ENCODE measurements at places on chromosomes 1 and 21.
A peak's percentile ranks its signal among the peaks of the same experiment; 100 is the strongest.

DNA sequence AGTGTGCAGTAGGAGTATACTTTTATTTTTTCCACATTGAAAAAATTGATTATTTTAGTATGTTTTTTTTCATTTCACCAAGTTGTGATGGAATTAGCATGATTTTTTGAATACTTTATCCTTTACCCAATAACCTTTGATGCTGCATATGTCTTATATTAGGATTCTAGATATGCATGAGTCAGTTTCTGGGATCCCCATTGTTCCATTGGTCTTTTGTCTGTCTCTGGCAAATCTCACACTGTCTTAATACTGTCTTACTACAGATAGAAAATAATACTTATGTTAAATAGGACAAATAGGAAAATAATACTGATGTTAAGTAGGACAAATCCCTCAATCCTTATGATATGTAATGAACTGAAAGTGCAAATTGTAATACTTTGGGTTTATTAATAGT, 54.3 kb upstream of the ASB17 start:
- DNase-seq, result no peak

- no peak for DNase-seq
Measured at GRCh38 chr1:246815693-246816270, 91.6 kb downstream of the SCCPDH start.

GRCh38 chr1:178155481-178156255, 61.8 kb downstream of the RASAL2 start:
- no peak for DNase-seq

DNA sequence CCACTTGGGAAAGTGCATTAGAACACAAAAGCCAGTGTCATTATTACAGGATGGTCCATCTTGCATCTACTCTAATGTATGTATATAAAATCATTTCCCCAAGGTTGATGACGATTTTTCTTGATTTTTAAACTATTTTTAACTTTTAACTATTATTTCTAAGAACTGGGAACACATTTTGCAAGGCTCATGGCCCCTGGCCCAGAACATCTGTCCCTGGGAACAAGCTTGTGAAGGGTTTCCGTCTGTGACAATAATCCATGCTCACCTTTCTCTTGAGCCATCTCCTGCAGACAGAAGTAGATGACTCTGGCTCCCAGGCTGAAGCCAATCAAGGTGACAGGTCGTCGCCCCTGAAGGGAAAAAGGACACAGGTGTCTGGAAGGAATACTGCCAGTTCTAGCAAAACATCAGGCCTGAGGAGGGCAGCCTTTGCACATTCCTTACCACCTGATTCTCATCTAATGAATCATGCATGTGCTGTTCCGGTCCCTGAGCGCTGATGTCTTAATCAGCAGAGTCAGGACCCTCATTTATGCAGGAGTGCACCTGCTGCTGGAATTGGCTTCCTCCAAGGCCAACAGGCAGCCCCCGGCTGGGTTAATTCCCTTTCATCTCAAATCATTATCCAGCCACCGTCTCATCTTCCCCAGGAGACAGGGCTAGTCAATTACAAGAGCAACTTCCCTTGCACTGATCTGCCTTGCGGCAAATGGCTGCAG, 62.5 kb downstream of the TMCO4 start:
- DNase-seq, result no peak

DNA sequence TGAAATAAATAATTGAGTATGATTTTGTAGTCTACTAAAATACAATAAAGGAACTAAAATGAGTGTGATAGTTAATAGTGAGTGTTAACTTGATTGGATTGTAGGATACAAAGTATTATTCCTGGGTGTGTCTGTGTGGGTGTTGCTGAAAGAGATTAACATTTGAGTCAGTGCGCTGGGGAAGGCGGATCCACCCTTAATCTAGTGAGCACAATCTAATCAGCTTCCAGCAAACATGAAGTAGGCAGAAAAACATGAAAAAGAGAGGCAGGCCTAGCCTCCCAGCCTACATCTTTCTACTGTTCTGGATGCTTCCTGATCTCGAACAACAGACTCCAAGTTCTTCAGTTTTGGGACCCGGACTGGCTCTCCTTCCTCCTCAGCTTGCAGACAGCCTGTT, 1716.6 kb downstream of the MRPL39 start:
- no peak for DNase-seq

- DNase-seq, result no peak
Measured at GRCh38 chr1:145988773-145989172, 7.6 kb downstream of the TXNIP start.

GRCh38 chr1:205662135-205662738, 18.1 kb downstream of the SLC45A3 start:
- DNase-seq, result no peak

GRCh38 chr21:36125512-36126207, 9.2 kb upstream of the CBR3 start:
- peak; percentile 78 for DNase-seq

DNA sequence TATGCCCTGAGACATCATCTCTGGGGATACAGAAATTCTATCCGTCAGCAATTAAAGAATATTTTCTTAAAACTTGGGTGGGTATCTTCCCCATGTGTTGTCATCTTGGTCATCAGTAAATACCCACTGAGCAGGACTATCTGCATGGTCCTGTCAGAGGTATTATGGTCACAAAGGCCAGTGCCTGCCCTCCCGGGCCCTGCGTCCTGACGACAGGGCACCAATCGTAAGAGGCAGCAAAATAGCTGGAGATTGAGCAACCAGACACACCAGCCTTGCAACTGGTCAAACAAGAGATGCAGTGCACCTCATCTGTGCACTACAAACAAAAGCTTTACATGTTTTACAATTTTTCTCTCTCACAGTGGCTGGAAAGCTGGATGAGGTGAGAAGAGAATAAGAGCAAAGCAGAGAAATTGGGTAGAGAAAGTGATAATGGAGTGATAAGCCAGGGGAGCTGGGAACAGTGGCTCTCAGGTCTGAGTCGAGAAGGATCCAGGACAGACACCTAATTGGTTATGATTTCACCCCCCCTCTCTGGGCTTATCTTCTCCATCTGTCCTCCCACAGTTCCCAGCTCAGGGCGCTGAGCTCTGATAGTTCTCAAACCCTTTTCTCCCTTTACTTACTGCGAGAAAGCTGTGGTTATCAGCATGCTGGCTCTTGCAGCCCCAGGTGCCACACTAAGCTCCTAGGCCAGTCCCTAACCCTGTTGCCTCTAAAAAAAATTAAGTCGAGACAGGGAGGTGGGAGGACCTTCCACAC, 8.8 kb upstream of the SRP9 start:
- no peak for DNase-seq

DNA sequence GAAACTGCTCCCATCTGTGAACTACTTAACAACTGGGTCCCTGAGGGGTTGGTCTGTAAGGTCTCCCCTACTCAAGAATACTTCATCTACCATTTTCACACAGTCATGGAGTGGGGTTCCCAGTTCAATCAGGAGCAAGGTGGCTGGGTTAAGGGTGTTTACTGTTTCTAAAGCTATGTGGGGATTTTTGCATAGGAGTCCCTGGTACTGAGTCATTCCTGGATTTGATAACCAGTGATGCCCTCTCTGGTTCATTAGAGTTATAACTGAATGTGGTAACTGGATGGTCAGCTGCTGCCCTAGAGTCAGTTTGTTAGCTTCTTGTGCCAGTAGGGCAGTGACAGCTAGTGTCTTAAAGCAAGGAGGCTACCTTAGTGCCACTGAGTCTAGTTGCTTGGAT, 29.4 kb upstream of the KCNJ15 start:
- DNase-seq, result no peak

- DNase-seq, result peak; percentile 85
Measured at GRCh38 chr1:9529190-9529589, 10.1 kb upstream of the SLC25A33 start.

DNA sequence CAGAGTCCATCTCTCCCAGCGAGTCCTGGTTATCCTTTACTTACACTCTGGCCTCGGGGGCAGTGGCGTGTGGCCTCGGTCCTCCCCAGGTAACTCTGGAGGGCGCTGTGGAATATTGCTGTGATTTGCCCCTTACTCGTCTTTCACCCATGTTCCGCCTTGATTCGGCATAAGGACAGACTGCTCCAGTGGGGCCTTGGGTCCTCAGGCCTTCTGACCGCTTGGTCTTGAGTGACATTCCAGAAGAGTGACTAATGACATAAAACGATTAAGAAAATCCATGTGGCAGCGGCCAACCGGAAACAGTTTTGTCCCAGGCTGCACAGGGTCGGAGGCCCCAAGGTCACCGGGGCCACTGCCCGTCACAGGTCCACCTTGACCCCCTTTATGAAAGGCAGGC, 11.0 kb downstream of the ICMT start:
- no peak for DNase-seq

DNA sequence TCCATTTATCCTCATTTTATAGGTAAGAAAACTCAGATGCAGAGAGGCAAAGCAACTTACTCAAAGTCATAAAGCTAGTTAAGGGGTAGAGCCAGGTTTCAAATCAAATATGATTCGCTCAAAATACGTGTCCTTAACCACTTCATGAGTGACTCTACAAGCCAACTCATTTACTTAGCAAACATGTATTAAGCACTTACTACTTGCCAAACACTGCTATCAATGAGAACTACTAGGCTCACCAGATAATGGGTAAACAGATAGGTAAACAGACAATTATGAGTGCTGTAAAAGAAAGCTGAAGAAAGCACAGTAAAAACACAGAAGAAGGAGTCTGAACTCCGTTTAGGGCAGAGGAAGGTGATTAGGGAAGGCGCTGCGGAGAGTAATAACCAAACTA, 65.9 kb downstream of the WDR64 start:
- no peak for DNase-seq

- DNase-seq, result peak; percentile 39
Measured at GRCh38 chr1:20469406-20470076, 16.5 kb downstream of the CAMK2N1 start.
